ENCODE measurements at places on chromosomes 7 and 10. TPM values are rescaled to one million over a fixed set of nuclear protein-coding genes. Genes with fewer than 3 reads are reported as not detected.

GRCh38 chr7:87391020-87391701 is 45.7 kb downstream of the CROT start:
- DNase-seq = no peak

DNA sequence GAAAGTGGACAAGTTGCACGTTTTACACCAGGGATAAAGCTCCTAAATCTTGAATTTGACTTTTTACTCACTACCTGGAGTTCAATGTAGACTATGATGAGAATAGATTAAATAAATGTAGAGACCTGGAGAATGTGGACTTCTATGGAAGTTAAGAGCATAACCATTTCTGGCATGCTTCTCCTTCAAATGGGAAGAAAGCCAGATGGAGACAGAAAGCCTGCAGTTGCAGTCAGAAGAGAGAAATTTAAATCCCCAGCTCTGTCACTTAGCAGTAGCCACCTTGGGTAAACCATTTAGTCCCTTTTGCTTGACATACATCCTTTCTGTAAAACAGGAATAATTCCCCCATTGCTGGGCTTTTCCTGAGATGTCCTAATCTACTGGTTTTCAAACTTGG is 355.3 kb upstream of the AUTS2 start:
- no peak for DNase-seq

DNA sequence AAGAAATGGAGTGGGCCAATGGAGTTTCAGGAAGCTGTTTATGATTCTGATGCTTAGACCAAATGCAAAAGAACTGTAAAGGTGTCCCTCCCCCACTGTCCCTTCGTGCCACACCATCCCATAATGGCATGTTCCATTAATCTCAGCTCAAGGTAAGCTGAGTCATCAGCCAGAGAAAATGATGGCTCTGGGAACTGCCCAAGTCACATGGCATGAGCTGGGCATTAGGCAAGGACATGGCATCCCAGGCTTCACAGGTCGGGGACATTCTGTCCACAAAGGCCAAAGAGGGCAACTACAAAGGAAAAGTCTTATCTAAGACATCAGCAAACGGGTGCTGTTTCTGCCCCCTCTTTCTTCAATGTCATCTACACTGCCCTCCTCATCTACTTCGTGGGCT is 44.9 kb downstream of the DLG5 start:
- DNase-seq = no peak

DNA sequence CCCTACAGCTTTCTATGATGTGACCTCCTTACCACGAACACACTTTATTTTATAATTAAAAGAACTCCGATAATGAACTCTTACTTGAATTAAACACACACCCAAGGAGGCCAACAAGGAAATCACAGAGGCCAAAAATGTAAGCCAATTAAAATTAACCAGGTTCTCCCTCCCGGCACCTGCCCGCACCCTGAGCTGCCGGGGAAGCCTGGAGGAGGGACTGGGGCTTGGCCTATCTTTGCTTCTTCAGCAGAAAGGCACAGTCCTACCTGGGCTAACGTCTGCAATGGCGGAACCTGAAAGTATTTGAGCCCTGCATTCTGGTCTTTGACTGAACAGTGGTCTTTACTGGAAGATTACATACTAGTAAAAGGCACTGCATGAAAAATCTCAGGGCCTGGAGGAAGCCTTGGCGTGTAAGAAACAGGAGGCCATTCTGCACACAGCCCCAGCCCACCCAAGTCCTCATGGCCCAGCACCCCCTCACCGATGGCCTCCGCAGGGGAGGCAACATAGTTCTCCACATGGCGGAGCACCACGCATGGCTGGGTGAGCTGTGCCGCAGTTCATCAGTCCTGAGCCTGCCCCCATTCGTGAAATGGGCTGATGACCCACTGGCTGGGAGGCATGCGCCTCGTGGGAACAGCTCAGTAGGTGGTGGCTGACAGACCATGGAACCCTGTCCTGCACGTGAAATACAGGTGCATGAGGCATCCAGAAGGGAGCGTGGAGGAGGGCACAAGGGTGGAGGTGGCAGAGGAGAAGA is 173.8 kb downstream of the PARD3 start:
- no peak for DNase-seq

- peak; percentile 81 for DNase-seq
Observed at GRCh38 chr7:143882020-143882603, 19.9 kb downstream of the TCAF1 start.

TMEM236 gene
- 0.43 TPM for total RNA-seq
